ENCODE measurements at places on chromosomes 16 and 17. TPM values are rescaled to one million over a fixed set of nuclear protein-coding genes. Genes with fewer than 3 reads are reported as not detected.

Gene SPATA32
- 0.28 TPM for total RNA-seq

DNA sequence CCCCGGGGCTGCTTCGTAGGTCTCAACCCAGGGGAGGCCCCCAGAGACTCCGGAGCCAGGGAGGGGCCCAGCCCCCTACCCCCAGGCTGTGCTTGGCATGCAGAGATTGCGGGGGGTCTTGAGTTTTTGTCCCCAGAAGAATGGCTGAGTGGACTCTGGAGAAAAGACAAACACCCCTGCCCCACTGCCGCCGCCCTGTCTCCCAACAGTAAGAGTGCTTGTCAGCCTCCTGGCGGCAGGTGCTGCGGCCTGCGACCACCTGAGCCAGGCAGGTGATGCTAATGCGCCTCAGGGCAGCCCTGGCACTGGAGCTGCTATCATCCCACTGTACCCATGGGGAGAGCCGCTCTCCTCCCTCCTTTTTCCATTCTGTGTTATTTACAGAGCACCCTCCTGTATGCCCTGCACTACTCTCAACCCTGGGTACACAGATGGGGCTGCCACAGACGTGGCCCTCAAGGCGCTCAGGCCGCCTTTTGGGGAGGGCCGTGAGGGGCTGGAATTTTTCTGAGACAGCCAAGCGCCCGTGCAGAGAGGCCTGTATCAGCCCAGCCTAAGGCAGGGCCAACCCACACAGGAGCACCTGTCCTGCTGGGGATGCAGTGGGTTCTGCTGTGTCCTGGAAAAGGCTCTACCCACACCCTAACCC lies 2.6 kb upstream of the IL17C start:
- H3K4me3 ChIP-seq, result peak overlapping the region; percentile 59
- H3K36me3 ChIP-seq, result peaks cover 10% of the 10 kb centered on the region
- H3K27me3 ChIP-seq, result peaks cover 23% of the 10 kb centered on the region
- DNase-seq, result no peak

DNA sequence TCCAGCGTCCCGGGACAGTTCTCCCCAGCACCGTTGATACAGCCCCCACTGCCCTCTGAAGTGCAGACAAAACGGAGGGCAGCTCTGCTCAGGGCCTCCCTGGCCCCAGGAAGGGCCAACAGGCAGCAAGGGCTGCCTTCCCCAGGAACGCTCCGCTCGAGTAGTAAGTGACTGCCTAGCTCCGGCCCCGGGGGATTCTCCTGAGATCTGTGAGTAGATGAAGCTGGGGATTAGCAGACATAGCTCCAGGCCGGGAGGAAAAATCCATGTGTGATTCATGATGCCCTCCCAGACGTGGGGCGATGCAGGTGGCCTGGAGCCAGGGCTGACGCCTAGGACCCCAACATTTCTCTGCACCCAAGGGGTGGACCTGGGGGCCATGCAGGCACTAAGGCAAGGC lies 85.3 kb downstream of the ENGASE start:
- no peak overlapping the region for H3K4me3 ChIP-seq
- H3K27me3 ChIP-seq, result no peaks in the 10 kb centered on the region
- H3K4me1 ChIP-seq, result peaks cover 4% of the 10 kb centered on the region
- no peak overlapping the region for H3K27ac ChIP-seq
- no peak for DNase-seq
- no peaks in the 10 kb centered on the region for H3K36me3 ChIP-seq

DNA sequence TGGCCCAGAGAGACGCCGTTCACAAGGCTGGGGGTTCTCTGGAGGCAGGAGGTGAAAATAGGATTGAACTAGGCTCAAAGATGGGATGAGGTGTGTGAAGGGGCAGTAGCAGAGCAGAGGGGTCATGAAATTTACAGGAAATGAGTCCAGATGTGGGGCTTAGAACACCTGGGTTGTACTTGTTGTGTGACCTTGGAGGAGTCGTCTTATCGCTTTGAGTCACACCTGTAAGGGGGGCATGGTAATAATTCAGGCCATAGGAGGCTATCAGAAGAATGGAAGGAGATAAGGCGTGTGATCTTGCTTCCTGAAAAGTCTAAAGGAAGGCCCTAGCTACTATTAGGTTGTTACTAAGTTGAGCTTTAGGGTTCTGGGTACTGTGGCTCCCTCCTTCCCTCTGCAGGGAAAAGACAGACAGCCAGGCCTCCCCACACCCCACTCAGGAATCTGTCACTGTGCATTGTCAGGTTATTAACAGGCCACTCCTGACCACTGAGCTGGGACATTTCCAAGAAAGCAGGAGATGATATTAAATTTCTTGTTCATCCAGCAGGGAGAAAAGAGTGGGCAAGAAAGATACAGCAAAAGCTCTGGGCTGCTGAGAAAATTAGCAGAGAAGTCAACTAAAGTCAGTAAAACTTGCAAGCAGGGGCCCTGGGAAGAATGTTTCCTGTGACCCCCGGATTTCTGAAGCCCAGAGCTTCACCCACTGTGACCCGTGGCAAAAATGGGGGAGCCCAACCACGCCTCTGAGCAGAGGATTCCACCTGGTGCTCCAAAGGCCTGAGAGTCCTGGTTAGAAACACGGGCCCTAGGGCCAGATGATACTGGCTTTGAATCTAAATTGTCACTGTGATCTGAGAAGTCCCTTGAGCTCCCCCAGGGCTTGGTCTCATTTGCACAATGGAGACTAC lies 6.0 kb upstream of the CDC42EP4 start:
- H3K27me3 ChIP-seq, result peaks cover 4% of the 10 kb centered on the region
- no peak for DNase-seq
- no peak overlapping the region for H3K4me3 ChIP-seq
- H3K4me1 ChIP-seq, result no peaks in the 10 kb centered on the region

- H3K4me3 ChIP-seq, result no peak overlapping the region
- H3K36me3 ChIP-seq, result peaks cover 37% of the 10 kb centered on the region
- H3K27me3 ChIP-seq, result no peaks in the 10 kb centered on the region
- no peak overlapping the region for H3K27ac ChIP-seq
- no peak for DNase-seq
- peaks cover 14% of the 10 kb centered on the region for H3K4me1 ChIP-seq
These were observed 8.6 kb downstream of the MAP2K3 start for GRCh38 chr17:21292867-21293830.

- H3K4me1 ChIP-seq, result peaks cover 3% of the 10 kb centered on the region
- H3K27ac ChIP-seq, result no peak overlapping the region
- peaks cover 13% of the 10 kb centered on the region for H3K36me3 ChIP-seq
These were observed 31.5 kb downstream of the NEUROD2 start for GRCh38 chr17:39576187-39576586.

GRCh38 chr16:17776465-17776864 lies 305.7 kb upstream of the XYLT1 start:
- H3K27me3 ChIP-seq, result no peaks in the 10 kb centered on the region
- DNase-seq, result no peak
- H3K36me3 ChIP-seq, result no peaks in the 10 kb centered on the region

- no peak overlapping the region for H3K4me3 ChIP-seq
- DNase-seq, result no peak
- H3K27me3 ChIP-seq, result no peaks in the 10 kb centered on the region
- H3K4me1 ChIP-seq, result peaks cover 4% of the 10 kb centered on the region
- H3K36me3 ChIP-seq, result peaks cover 56% of the 10 kb centered on the region
These were observed 54.3 kb downstream of the NEUROD2 start for GRCh38 chr17:39553341-39553945.

GRCh38 chr17:70076189-70076588 lies 1.2 kb downstream of the KCNJ16 start:
- H3K27me3 ChIP-seq, result peaks cover 4% of the 10 kb centered on the region
- H3K4me3 ChIP-seq, result no peak overlapping the region
- DNase-seq, result no peak
- no peaks in the 10 kb centered on the region for H3K36me3 ChIP-seq
- H3K27ac ChIP-seq, result no peak overlapping the region

DNA sequence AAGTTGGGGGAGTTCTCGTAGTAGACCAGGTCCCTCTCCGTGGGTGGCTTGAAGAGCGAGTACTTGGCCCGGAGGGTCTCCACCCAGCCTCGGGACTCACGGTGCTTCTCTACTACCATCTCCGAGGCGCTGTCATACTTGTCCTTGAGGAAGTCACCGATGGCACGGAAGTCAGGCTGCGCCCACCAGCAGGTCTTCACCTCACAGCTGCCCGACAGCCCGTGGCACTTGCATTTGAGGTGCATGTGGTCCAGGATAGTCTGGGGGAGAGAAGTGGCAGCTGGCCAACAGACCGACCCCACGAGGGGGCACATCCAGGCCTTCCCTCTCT lies 50.0 kb downstream of the WNT3 start:
- H3K36me3 ChIP-seq, result no peaks in the 10 kb centered on the region
- no peak overlapping the region for H3K4me3 ChIP-seq
- peaks cover 40% of the 10 kb centered on the region for H3K27me3 ChIP-seq
- peaks cover 9% of the 10 kb centered on the region for H3K4me1 ChIP-seq

GRCh38 chr17:78027121-78027520 lies 68.6 kb downstream of the TNRC6C start:
- no peak overlapping the region for H3K4me3 ChIP-seq
- H3K27me3 ChIP-seq, result no peaks in the 10 kb centered on the region
- peaks cover 12% of the 10 kb centered on the region for H3K4me1 ChIP-seq
- H3K27ac ChIP-seq, result no peak overlapping the region
- H3K36me3 ChIP-seq, result peaks cover 10% of the 10 kb centered on the region

DNA sequence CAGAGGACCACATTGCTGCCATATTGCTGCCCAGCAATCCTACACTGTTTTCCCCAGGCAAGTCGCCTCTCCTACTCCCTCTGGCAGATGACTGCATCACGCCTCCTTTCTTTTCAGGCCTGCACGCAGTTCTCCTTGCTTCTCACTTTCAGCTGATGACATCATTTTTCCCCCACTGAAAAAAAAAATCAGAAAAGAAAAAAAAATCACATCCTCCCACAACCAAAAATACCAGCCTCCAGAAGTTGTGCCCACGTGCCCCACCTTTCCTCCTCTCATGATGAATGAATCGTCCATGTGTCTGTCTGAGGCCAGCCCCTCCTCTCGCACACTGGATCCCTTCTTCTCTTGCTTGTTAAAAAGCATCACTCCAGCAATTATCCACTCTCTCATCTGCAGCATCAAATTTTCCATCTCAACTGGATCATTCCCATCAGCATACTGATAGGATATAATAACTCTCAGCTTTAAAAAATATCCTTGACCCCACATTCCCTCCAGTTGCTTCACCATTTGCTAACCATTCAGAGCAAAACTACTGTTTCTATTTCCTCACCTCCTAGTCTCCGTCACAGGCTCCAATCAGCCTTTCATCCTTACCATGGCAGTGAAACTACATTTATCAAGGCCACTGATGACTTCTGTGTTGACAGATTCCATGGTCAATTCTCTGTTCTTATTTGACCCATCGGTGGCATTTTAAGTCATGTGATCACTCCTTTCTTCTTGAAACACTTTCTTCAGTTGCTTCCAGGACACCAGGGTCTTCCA lies 30.1 kb upstream of the DYNLL2 start:
- H3K27me3 ChIP-seq, result peaks cover 22% of the 10 kb centered on the region
- H3K4me1 ChIP-seq, result peaks cover 9% of the 10 kb centered on the region
- H3K27ac ChIP-seq, result peak overlapping the region; percentile 15

DNA sequence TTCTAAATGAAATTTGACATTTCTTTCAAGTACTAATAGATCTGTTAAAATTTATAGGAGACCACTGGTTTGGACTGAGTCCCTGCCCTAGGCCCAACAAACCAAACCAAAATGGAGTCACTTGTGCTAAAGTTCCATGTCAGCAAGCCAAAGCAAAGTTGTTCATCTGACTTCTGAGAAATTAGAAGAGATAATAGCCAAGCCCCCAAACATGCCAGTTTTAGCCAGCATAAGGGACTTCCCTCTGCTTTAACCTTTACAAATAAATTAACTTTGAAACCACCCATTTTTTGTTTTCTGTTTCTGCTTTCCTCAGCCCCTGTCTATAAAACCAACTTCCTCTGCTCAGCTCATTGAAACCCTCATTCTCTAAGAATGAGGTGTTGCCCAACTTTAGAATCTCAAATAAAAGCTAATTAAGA lies 18.9 kb downstream of the CDR2 start:
- peak overlapping the region; percentile 19 for H3K4me3 ChIP-seq
- DNase-seq, result peak; percentile 67
- peaks cover 42% of the 10 kb centered on the region for H3K36me3 ChIP-seq
- H3K27me3 ChIP-seq, result no peaks in the 10 kb centered on the region
- peaks cover 57% of the 10 kb centered on the region for H3K4me1 ChIP-seq
- peak overlapping the region; percentile 67 for H3K27ac ChIP-seq

GRCh38 chr17:30290077-30290476 lies 1.7 kb downstream of the BLMH start:
- peaks cover 30% of the 10 kb centered on the region for H3K36me3 ChIP-seq
- peaks cover 15% of the 10 kb centered on the region for H3K4me1 ChIP-seq
- peak overlapping the region; percentile 91 for H3K4me3 ChIP-seq
- no peaks in the 10 kb centered on the region for H3K27me3 ChIP-seq

GRCh38 chr17:79966681-79967080 lies 69.0 kb downstream of the TBC1D16 start:
- H3K27me3 ChIP-seq, result peaks cover 20% of the 10 kb centered on the region
- H3K36me3 ChIP-seq, result no peaks in the 10 kb centered on the region
- no peak for DNase-seq
- peaks cover 2% of the 10 kb centered on the region for H3K4me1 ChIP-seq
- no peak overlapping the region for H3K4me3 ChIP-seq
- no peak overlapping the region for H3K27ac ChIP-seq

- no peaks in the 10 kb centered on the region for H3K4me1 ChIP-seq
- H3K36me3 ChIP-seq, result no peaks in the 10 kb centered on the region
- H3K4me3 ChIP-seq, result no peak overlapping the region
- no peak overlapping the region for H3K27ac ChIP-seq
- no peaks in the 10 kb centered on the region for H3K27me3 ChIP-seq
These were observed 184.2 kb downstream of the KCNJ2 start for GRCh38 chr17:70353408-70354092.

All from activated CD4-positive, alpha-beta T cell treated with anti-CD3 and anti-CD28 coated beads, Interleukin-2, amount 10 ng/mL, durations not matched to agents 24 days and 14 days (primary cell).